Dermis microvascular lymphatic vessel endothelial cell (primary cell): ENCODE measurements at places on chromosomes 6 and 20. TPM values are rescaled to one million over a fixed set of nuclear protein-coding genes. Genes with fewer than 3 reads are reported as not detected.

VIP gene
- total RNA-seq: 0.39 and 0.89 TPM in 2 replicates

OTOR gene
- total RNA-seq: not detected in 2 replicates

FAM83C gene
- total RNA-seq: not detected in 2 replicates

CNBD2 gene
- 5.3 and 5.4 TPM in 2 replicates for total RNA-seq

BFSP1 gene
- 1.7 and 2.0 TPM in 2 replicates for total RNA-seq

PRL gene
- not detected in 2 replicates for total RNA-seq

FAM162B gene
- 6.2 and 11.1 TPM in 2 replicates for total RNA-seq

ARID1B gene
- 22.0 and 38.2 TPM in 2 replicates for total RNA-seq

SLC22A2 gene
- total RNA-seq: not detected in 2 replicates

F13A1 gene
- total RNA-seq: not detected in 2 replicates

SASH1 gene
- total RNA-seq: 49.3 and 94.7 TPM in 2 replicates

KIFC1 gene
- 9.9 and 16.7 TPM in 2 replicates for total RNA-seq

ZSCAN31 gene
- total RNA-seq: 6.6 and 12.1 TPM in 2 replicates
